ENCODE measurements at places on chromosomes 2 and 18.
A peak's percentile ranks its signal among the peaks of the same experiment; 100 is the strongest.

GRCh38 chr18:41681138-41681880 is 273.7 kb upstream of the PIK3C3 start:
- no peaks in the 10 kb centered on the region for H3K4me1 ChIP-seq
- DNase-seq = no peak
- H3K36me3 ChIP-seq = no peaks in the 10 kb centered on the region
- H3K27ac ChIP-seq = no peak overlapping the region
- no peaks in the 10 kb centered on the region for H3K27me3 ChIP-seq
- H3K4me3 ChIP-seq = no peak overlapping the region

GRCh38 chr18:57429167-57430078 is 5.8 kb upstream of the ONECUT2 start:
- H3K27me3 ChIP-seq = peaks cover 59% of the 10 kb centered on the region
- H3K27ac ChIP-seq = no peak overlapping the region
- H3K4me1 ChIP-seq = peaks cover 33% of the 10 kb centered on the region
- no peaks in the 10 kb centered on the region for H3K36me3 ChIP-seq
- no peak for DNase-seq

DNA sequence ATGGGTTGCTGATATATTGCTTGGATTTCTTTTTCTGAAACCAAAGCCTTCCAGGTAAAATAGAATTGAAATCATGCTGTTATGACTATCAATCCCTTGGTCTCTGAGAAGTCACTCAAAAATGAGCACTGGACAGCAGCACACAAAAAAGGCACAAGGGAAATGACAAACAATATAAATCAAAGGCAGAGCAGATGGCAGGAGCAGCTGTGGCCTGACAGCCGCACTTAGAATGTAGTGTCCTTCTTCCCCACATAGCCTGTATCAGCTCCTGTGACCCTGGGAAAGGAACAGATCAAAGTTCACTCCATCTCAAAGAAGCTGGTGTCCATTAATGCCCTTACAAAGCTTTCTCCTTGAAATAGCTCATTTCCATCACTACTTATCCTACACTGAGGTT is 326.7 kb downstream of the SUCLG1 start:
- H3K27ac ChIP-seq = no peak overlapping the region
- H3K4me1 ChIP-seq = no peaks in the 10 kb centered on the region
- no peak overlapping the region for H3K4me3 ChIP-seq
- no peaks in the 10 kb centered on the region for H3K36me3 ChIP-seq
- H3K27me3 ChIP-seq = no peaks in the 10 kb centered on the region
- no peak for DNase-seq

DNA sequence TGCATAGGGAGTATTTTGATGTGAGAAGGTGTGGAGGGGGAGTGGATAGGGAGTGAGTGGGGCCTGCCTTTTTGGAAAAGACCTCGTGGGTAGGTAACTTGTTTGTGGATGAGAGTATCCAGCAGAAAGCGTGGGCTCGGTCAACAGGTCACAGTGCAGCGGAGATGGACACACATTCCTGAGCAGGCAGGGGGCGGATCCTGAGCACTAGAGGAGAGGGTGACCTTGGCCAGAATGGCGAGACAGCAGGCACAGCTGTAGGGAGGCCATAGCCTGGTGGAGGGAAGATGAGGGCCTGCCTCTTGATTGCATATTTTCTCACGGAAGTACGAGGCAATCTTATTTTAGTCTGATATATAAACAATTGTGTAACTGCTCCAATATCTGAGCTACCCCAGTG is 3.6 kb upstream of the MC2R start:
- H3K27ac ChIP-seq = no peak overlapping the region
- H3K36me3 ChIP-seq = no peaks in the 10 kb centered on the region
- DNase-seq = no peak
- H3K4me1 ChIP-seq = no peaks in the 10 kb centered on the region
- H3K4me3 ChIP-seq = no peak overlapping the region

DNA sequence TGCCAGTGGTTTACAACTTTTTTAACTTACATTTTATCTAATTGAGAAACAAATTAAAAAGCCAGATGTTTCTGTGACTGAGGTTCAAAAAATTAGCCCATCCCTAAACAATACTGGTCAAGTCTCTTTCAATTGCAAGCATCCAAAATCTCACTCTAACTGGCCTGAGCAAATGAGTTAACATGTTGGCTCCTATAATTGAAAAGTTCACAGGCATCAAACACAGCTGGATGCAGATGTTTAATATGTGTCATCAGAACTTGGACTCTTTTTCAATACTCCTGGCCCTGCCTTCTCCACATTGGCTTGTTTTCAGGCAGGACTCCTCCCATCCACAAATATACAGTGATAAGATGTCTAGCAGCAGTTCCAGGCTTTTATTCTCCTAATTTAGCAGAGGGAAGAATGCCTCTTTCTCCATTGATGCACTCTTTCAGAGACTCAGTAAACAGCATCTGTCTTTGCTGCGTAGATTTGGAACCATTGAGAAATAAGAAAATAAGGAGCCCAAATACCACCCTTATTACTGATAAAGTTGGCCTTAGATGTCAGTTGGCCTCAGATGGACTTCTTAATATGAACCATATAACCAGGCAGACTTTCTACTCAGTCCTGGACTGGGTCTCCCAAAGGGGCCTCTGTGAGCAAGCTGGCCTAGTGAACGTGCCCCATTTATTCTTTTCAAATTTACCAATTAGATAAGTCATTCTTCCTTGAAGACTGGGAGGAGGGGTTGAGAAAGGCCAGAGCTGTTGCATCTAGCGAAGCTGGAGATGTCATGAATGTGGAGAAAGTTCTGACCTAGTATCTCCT is 30.4 kb upstream of the FN1 start:
- DNase-seq = no peak
- no peaks in the 10 kb centered on the region for H3K4me1 ChIP-seq
- no peak overlapping the region for H3K27ac ChIP-seq
- H3K27me3 ChIP-seq = no peaks in the 10 kb centered on the region
- H3K36me3 ChIP-seq = no peaks in the 10 kb centered on the region

GRCh38 chr18:3245853-3246634 is 1.6 kb upstream of the MYL12A start:
- H3K4me1 ChIP-seq = peaks cover 5% of the 10 kb centered on the region
- DNase-seq = peak; percentile 88
- H3K36me3 ChIP-seq = peaks cover 5% of the 10 kb centered on the region
- H3K27me3 ChIP-seq = no peaks in the 10 kb centered on the region
- H3K4me3 ChIP-seq = no peak overlapping the region

- no peak for DNase-seq
- peak overlapping the region; percentile 56 for H3K27ac ChIP-seq
- H3K36me3 ChIP-seq = no peaks in the 10 kb centered on the region
- H3K4me3 ChIP-seq = no peak overlapping the region
Observed at GRCh38 chr2:158953454-158953853, 15.0 kb upstream of the TANC1 start.

GRCh38 chr18:7523772-7524171 is 43.3 kb upstream of the PTPRM start:
- H3K4me3 ChIP-seq = no peak overlapping the region
- peaks cover 13% of the 10 kb centered on the region for H3K4me1 ChIP-seq
- H3K36me3 ChIP-seq = no peaks in the 10 kb centered on the region
- no peaks in the 10 kb centered on the region for H3K27me3 ChIP-seq
- H3K27ac ChIP-seq = no peak overlapping the region

GRCh38 chr18:57881818-57882413 is 78.8 kb upstream of the ATP8B1 start:
- no peak overlapping the region for H3K4me3 ChIP-seq
- no peaks in the 10 kb centered on the region for H3K4me1 ChIP-seq
- no peak overlapping the region for H3K27ac ChIP-seq
- peak; percentile 67 for DNase-seq
- H3K36me3 ChIP-seq = no peaks in the 10 kb centered on the region

DNA sequence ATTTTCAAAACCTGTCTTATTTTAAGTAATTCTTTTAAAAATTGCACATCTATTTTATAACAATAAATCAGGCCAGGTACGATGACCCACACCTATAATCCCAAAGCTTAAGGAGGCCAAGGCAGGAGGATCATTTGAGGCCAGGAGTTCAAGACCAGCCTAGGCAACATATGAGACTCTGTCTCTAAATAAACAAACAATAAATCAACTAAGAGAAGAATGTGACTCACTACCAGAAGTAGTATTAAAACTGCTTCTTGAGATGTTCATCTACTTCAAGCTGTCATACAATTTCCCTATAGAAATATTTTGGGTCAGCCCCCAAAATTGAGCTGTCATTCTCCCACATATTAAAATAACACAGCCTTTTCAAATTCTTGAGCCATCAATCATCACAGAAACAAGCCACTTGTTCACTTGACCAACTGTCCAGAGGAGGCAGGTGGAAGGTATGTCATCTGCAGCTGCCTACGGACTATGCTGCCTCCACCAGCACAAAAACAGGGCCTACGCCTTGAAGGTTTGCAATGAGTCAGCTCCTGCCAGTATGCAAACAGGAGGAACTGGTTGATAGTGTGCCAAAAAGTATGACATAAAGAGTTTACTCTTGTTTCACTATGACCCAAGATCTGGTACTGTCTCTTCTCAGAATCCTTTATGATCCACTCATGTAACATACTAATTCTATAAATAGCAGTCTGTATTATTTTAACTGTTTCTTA is 33.6 kb downstream of the KIDINS220 start:
- H3K4me3 ChIP-seq = no peak overlapping the region
- DNase-seq = no peak
- no peak overlapping the region for H3K27ac ChIP-seq
- no peaks in the 10 kb centered on the region for H3K4me1 ChIP-seq
- H3K27me3 ChIP-seq = no peaks in the 10 kb centered on the region

- no peak overlapping the region for H3K27ac ChIP-seq
- no peaks in the 10 kb centered on the region for H3K4me1 ChIP-seq
- no peaks in the 10 kb centered on the region for H3K36me3 ChIP-seq
- H3K27me3 ChIP-seq = no peaks in the 10 kb centered on the region
Observed at GRCh38 chr2:203909261-203909967, 27.1 kb upstream of the ICOS start.

- DNase-seq = peak; percentile 79
- H3K4me3 ChIP-seq = no peak overlapping the region
- H3K27ac ChIP-seq = peak overlapping the region; percentile 56
- H3K4me1 ChIP-seq = peaks cover 15% of the 10 kb centered on the region
Observed at GRCh38 chr2:69985688-69986087, 24.3 kb upstream of the ASPRV1 start.

- no peaks in the 10 kb centered on the region for H3K27me3 ChIP-seq
- no peak for DNase-seq
- H3K36me3 ChIP-seq = no peaks in the 10 kb centered on the region
- no peaks in the 10 kb centered on the region for H3K4me1 ChIP-seq
Observed at GRCh38 chr2:176976736-176977685, 235.6 kb upstream of the HNRNPA3 start.

DNA sequence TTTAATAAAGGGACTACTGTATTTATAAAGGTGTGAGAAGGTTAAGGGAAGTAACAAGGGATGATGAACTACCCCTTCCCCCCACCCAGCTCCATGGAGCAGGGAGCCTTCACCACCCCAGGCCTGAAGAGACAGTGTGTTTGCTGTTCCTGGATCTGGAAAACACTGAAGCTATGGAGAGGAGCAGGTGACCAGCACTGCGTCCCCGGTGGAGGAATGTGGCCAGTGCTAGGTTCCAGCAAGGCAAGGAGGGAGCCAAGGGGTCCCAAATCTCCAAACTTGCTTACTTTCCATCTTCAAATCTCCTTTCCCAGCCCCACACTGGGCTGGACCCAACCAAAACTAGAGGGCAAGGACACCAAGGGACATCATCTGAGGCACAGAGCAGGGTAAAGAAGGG is 128.7 kb upstream of the CD302 start:
- peak overlapping the region; percentile 0 for H3K27ac ChIP-seq
- H3K36me3 ChIP-seq = no peaks in the 10 kb centered on the region
- H3K4me3 ChIP-seq = no peak overlapping the region
- DNase-seq = peak; percentile 7

- no peaks in the 10 kb centered on the region for H3K36me3 ChIP-seq
- H3K27me3 ChIP-seq = no peaks in the 10 kb centered on the region
- no peak overlapping the region for H3K4me3 ChIP-seq
Observed at GRCh38 chr2:102004581-102004980, 12.8 kb downstream of the IL1R2 start.

- no peak overlapping the region for H3K4me3 ChIP-seq
- H3K27me3 ChIP-seq = no peaks in the 10 kb centered on the region
- no peaks in the 10 kb centered on the region for H3K4me1 ChIP-seq
- no peak for DNase-seq
- H3K27ac ChIP-seq = no peak overlapping the region
Observed at GRCh38 chr2:157611726-157612125, 16.9 kb downstream of the ACVR1C start.

DNA sequence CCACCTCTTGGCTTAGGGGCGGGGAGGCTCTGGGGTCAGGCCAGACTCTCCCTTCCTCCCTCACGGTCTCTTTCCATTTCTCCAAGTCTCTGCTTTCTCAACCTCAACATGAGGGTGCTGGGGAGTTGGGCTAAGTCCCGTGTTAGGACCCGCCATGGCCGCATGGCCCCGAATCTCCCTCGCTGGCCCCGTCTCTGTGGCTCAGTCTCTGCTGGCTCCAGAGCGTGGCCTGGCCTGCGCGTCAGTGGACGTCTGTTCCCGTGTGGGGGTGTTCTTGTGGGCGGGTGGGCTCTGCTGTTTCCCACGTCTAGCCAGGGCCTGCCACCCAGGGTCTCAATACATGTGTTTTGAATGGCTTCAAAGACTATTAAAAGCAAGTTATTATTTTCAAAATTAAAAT is 12.4 kb downstream of the ALLC start:
- no peak overlapping the region for H3K4me3 ChIP-seq
- no peaks in the 10 kb centered on the region for H3K36me3 ChIP-seq
- no peak overlapping the region for H3K27ac ChIP-seq
- H3K4me1 ChIP-seq = no peaks in the 10 kb centered on the region
- no peak for DNase-seq
- H3K27me3 ChIP-seq = no peaks in the 10 kb centered on the region

- no peaks in the 10 kb centered on the region for H3K27me3 ChIP-seq
- H3K36me3 ChIP-seq = no peaks in the 10 kb centered on the region
- no peaks in the 10 kb centered on the region for H3K4me1 ChIP-seq
- DNase-seq = no peak
Observed at GRCh38 chr2:234476766-234477165, 20.1 kb downstream of the ARL4C start.

GRCh38 chr2:31226266-31226665 is 7.7 kb upstream of the EHD3 start:
- no peaks in the 10 kb centered on the region for H3K36me3 ChIP-seq
- H3K27ac ChIP-seq = no peak overlapping the region
- H3K4me3 ChIP-seq = no peak overlapping the region

- no peak overlapping the region for H3K27ac ChIP-seq
- DNase-seq = no peak
- H3K27me3 ChIP-seq = no peaks in the 10 kb centered on the region
- no peaks in the 10 kb centered on the region for H3K36me3 ChIP-seq
Observed at GRCh38 chr2:120261387-120262006, 8.8 kb downstream of the RALB start.
